ENCODE measurements at places on chromosomes 2 and 18. TPM values are rescaled to one million over a fixed set of nuclear protein-coding genes. Genes with fewer than 3 reads are reported as not detected.

UGT1A8 gene
- not detected for total RNA-seq

CFAP65 gene
- total RNA-seq = not detected

KCNJ3 gene
- total RNA-seq = not detected

KIF1A gene
- not detected for total RNA-seq
